ENCODE measurements at places on chromosomes 6 and 20. TPM values are rescaled to one million over a fixed set of nuclear protein-coding genes. Genes with fewer than 3 reads are reported as not detected.
A peak's percentile ranks its signal among the peaks of the same experiment; 100 is the strongest.

DNA sequence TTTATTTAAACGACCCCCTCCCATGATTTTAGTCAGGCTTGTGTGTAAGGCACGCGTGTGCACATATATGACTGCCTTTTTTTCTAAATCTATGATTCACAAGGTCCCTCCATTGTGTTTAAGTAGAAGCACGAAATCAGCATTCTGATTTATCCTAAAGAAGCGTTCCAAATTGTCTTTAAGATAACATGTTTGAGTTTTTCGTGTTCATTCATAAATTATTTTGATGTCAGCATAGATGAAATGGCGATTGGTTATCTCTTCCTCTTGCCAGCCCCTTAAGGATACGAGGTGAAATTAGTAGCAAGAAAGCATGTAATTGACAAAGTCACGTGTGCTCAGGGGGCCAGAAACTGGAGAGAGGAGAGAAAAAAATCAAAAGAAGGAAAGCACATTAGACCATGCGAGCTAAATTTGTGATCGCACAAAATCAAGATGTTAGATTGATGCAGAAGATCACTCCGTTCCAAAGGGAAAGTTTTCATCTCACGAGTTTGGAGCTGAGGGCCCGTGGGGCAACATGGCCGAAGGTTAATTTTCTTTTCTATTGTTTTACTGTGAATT lies at the start of gene LIN28B:
Gene LIN28B (plus strand): TSS at position 377 of the 564 bp plus-strand sequence. CDS start 144 bp downstream, at position 521.
- no peak for DNase-seq

The KIAA0408 gene
- total RNA-seq: not detected

DNA sequence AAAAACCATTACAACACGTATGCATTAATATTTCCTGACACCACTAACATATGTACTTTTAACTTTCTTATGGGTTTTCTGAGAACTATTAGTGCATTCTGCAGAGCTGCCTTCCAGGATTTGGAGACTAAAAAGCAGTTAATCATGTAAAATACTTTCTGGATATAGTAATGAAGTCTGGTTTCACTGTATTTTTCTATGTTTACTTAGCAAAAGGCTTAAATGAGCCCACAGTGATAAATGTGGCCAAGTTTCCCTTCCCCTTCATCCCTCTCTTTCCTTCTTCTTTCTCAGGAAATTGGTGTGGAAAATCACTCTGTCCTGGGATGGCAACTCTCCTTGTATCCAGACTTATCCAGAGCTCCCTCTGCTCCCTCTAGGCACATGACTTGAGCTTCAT lies 29.7 kb upstream of the ENPP1 start:
- DNase-seq: no peak

DNA sequence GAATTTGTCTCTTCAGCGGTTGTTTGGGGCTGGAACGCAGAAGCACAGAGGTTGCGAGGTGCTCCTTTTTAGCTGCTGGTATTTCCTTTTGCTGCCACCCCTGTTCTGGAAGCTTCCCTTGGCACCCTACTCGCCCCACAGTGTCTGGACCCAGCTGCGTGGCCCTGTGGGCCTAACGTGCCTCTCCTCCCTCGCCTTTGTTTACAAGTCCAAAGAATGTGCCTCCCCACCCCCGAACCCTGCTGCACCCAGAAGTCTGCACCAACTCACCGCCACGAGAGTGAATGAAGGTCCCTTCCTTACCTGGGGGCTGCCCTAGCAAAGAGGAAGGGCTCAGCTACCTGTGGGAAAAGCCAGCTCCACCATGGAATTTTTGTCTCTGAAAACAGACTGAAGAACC lies 139.7 kb upstream of the RPS6KA2 start:
- no peak for DNase-seq

DNA sequence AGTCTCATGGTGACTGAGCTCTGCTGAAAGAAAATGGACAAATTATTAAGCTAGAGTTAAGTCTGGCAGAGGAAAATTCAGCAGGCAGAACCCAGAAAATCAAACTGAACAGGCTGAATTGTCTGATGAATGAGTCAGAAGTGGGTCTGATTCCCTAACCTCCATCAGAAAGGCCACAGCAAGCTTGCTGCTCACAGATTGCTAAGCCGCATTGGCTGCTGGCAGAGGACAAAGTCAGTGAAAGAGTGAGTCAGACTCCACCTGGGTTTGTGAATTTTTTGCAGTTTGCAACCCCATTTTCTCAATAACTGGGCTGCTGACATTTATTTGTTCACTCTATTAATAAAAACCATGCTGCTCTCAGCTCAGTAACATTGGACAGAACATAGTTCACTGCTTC lies 191.3 kb downstream of the EPM2A start:
- no peak for DNase-seq

The ERVFRD-1 gene
- total RNA-seq: not detected

DNA sequence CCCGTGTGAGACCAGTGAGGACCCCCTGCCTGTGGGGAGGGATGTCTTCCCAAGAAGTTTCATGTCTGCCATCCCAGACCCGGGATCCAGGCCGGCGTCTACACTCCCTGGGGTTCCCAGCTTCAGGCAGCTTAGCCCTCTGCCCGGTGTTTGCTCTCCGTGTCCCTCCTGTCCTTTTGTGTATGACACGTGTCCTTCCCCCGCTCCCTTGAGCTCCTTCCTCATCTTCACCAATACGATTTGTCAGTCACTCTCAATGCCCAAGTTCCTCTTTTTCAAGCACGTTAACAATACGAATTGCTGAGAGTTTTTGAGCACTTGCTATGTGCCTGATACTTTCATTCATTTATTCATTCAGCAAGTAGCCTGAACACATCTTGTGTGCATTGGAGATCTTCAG lies 115.6 kb upstream of the PTPN1 start:
- no peak for DNase-seq

GRCh38 chr20:18879262-18879661 lies 65.7 kb downstream of the SCP2D1 start:
- no peak for DNase-seq

The CDKAL1 gene
- total RNA-seq: 20.5 TPM

The CYP24A1 gene
- not detected for total RNA-seq

GRCh38 chr20:24441661-24442060 lies 27.8 kb upstream of the SYNDIG1 start:
- DNase-seq: no peak

GRCh38 chr6:39758905-39759605 lies 33.1 kb upstream of the DAAM2 start:
- DNase-seq: no peak

The B3GAT2 gene
- not detected for total RNA-seq

The RIPOR2 gene
- total RNA-seq: not detected

GRCh38 chr6:50816115-50816675 lies 2.5 kb upstream of the TFAP2B start:
- peak; percentile 71 for DNase-seq

DNA sequence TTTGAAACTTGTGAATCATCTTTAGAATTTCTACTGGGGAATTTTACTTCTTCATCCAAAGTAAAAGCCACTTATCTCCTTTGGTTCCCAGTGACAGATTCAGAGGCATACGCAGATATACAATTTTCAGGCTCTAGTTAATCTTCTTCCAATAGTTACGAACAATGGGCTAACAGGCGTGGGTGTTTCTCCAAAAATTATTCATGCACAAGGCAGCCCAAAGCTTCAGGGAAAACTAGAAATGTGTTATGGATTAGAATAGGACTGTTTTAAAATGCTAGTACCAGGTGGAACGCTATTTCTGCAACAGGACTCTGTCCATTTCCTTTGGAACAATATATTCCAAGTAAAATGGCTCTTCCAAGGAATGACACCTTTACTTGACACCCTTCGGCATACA lies 102.2 kb downstream of the ZNF217 start:
- DNase-seq: no peak

DNA sequence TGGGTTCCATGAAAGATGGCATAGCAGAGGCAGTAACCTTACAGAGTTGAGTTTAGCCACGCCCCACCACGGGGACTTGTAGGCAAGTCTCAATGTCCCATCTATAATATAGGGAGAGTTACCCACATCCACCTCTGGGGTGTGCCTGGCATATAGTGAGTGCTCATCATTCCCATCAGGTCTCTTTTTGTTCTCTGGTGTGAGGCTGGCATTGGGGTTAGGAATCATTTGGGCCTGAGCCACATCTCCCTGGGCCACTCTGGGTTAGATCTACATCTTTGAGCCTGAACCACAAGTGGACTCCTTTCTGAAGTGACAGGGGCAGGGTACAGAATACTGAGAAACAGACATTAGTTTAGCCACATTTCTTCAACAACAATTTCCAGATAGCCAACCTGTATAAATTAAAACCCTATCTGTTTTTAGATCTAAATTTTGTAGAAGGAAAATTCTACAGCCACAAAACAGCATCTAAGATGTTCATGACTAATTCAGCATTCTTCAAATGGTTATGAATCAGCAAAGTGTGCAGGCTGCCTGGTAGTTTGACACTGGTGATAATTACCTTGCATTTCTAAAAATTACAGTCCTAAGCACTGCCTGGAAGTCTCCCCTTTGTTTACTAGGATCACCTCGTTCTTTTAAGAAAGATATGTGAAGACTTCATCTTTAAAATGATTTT lies 20.1 kb downstream of the RNF24 start:
- no peak for DNase-seq

DNA sequence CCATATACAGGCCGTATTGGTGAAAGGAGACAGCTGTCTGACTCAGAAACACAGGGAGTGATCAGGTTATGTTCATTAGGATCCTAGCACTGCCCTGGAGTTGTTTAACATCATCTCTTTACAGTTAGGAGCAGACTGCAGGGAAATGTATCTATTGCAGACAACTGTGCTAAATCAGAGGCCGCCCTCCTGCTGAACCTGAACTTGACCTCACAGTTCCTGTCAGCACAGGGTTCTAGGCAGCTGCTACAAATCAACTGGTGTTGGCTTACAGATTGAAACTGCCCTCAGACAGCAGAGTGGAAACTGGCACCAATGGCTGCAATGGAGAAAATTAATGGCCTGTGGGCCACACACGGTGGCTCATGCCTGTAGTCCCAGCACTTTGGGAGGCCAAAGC lies 3.7 kb upstream of the RPP40 start:
- no peak for DNase-seq

GRCh38 chr6:113971741-113972140 lies 793 bp upstream of the HDAC2 start:
- no peak for DNase-seq

DNA sequence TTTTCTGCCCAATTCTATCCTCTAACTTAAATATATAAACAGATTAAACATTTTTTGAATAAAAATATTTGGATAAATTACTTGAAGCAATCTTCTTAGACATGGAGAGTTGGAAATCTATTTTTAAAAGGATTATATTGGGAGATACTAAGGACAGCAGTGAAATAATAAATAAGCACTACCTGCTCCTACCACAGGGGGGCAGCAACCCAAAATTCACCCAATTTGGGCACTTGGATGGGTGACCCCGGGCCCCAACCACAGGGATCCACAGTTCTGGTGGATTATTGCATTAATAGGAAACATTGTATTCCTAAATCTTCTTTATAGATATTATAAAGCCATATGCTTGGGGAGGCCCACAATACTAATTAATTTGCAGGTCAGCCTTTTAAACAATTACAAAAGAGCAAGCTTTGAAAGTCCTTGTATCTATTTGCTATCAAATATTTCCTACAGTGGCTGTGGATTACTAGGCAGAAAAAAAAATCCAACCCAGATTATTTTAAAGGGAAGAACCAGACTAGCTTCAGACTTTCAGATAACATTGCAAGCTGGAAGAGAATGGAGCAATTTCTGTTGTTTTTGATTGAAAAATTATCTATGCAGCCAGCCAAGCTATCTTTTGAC lies 66.4 kb upstream of the PDE10A start:
- peak; percentile 40 for DNase-seq

DNA sequence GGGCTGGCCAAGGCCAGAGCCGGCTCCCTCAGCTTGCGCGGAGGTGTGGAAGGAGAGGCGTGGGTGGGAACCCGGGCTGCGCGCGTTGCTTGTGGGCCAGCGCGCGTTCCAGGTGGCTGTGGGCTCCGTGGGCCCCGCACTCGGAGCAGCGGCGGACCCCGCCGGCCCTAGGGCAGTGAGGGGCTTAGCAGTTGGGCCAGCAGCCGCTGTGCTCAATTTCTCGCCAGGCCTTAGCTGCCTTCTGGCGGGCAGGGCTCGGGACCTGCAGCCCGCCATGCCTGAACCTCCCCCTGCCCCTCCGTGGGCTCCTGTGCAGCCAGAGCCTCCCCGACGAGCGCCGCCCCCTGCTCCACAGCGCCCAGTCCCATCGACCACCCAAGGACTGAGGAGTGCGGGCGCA lies 108.4 kb downstream of the GMPR start:
- no peak for DNase-seq

GRCh38 chr6:139248911-139249310 lies 42.9 kb downstream of the TXLNB start:
- DNase-seq: no peak

DNA sequence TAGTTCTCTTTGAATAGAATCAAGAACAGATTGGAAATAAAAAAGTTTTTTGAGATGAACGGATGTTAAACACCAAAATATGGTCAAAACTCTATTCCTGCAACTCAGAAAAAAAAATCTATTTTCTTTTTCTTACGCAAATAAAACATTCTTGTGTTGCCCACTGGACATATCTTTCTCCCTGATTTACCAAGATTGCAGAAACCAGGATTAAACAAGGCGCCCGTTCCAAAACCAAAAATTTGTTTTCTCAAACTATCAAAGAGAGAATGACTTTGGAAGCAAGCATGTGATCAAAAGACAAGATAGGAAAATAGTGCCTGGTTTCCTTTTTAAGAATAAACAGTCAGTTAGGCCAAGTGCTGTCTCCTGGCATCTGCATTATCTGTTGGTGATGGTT lies 273.1 kb downstream of the CLIC5 start:
- DNase-seq: no peak

GRCh38 chr20:24004471-24004870 lies 15.9 kb upstream of the GGTLC1 start:
- DNase-seq: no peak

DNA sequence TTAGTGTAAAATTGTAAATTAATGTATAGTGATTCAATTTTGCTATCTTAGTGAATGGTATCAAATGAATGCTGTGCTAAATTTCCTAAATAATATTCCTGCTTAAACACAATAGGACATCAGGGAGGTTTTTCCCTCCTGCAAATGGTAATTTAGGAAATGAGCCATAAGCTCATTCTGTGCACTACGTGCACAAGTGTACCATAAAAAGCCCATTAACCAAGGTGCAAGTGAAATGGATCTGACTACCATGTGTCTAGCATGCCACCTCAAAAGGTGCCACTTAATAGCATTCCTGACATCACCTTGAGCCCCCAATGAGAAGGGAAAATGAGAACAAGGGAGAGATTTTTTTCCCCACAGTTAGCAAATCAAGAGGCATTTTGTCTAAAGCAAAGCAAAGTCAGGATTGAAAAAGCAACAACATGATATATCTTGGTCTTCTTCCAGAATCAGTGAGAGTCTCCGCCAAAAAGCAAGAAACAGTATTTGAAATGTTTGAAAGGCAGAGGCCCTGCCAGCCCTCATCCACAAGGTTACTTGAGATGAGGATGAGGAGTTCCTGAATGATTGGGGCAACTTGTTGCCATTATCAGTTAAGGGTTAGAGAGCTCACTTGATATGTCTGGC lies 334.2 kb upstream of the RSPO3 start:
- no peak for DNase-seq

DNA sequence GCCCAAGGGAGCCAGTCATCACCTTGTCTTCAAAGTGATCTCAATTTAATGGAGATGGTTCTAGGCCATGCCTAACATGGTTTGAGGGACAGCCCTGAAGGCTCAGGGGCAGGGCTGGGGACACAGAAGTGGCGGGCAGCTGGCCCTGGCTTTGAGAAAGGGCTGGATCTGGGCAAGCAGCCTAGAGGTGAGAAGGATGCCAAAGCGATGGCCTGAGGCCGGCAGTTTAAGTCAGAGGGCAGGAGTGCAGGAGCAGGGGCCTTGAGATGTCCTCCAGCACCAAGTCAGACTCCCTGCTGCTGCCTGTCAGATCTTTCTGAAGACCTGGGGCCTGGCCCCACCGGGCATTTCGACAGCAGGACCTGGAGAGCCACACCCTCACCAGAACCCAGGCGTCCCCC lies 28.4 kb upstream of the APMAP start:
- DNase-seq: no peak

- DNase-seq: no peak
These were observed 14.3 kb upstream of the POPDC3 start for GRCh38 chr6:105194106-105194505.

Data from endothelial cell of umbilical vein (primary cell).